ENCODE measurements at places on chromosomes 16 and 17.

GRCh38 chr17:18259621-18260331 is 686 bp upstream of the MIEF2 start:
- DNase-seq, result no peak

- DNase-seq, result no peak
These were observed 35.8 kb upstream of the LHX1 start for GRCh38 chr17:36901506-36901905.

DNA sequence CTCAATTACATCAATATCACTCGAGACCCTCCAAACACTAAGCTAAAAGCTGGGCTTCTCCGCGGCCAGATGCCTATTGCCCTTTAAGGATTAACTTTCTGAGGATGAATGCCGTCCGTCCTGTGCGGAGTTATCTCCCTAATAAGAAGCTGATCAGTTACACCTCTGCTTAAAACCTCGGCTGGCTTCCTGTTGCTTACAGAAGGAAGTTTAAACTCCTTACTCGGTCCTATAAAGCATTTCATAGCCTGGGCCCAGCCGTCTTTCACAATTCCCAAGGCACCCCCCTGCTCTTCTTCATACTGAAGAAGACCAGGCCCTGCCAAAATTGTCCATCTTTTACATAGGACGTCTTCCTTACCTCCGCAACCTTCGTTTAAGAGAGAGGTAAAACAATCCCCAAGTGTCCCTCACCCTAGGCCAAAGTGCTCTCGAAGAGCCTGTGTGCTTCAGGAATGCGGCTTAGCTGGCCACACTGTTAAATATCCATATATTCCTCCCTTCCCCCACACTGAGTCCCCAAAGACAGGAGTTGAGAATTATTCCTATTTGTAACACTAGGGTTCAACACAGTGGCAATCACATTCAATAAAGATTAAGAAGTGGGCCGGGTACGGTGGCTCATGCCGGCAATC is 112.6 kb upstream of the IRX5 start:
- no peak for DNase-seq

DNA sequence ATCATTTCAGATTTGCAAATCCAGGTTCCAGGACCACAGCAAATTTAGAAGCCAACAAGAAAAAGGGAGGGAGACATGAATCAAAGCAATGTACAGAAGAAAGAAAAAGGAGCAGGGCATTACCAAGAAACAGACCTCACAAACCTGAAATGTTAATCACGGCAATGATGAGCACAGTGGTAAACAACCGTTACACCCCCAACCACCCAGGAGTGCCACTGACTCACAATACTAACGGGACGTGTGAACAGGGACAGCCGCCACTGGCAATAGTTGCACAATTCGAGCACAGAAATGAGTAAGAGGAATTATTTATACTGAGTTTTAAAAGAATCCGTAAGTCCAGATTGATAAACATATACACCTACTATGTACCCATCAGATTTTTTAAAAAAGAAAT is 13.8 kb downstream of the USP22 start:
- DNase-seq, result no peak

DNA sequence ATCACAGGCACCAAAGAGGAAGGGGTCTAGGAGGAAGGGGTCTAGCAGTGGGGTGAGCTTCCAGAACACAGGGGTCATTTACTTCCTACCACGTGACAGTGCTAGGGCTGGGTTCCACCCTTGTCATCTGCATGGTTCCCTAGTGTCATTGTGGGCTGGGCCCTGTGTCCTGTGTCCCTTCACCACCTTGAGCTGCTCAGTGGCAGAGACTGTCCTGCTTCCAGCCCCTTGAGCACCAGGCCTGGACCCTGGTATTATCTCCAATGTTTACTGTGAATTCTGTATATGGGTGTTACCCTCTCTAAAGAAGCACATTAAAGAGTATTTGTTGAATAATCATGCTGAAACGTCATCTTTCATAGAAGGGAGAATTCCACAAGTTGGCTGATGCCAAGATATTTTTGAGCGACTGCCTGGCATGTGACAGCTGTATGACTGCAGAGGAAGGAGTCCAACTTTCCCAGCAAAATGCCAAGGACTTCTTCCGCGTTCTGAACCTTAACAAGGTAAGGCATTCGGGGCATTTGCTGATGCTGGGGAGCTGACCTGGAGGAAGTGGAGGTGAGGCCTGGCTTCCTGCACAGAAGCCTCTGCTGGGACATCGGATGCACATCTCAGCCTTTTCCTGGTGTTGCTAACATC is 5.5 kb downstream of the NARF start:
- no peak for DNase-seq

- no peak for DNase-seq
These were observed 43.5 kb downstream of the ZDHHC7 start for GRCh38 chr16:84967828-84968227.

- no peak for DNase-seq
These were observed 500.1 kb downstream of the MAF start for GRCh38 chr16:79100447-79100846.

DNA sequence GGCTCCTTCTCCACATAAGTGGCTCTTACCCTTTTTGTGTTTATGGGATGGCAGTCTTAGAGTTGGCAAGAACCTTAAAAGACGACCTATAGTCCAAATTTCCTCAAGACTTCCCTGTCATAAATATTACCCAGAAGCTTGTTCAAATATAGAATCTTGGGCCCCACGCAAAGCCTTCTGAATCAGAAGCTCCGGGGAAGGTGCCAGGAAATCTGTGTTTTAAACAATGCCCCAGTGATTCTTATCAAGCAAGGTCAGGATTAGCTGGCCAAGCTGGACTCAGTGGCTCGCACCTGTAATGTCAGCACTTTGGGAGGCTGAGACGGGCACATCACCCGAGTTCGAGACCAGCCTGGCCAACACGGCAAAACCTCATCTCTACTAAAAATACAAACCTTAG is 85.7 kb downstream of the TIMM22 start:
- DNase-seq, result no peak

- no peak for DNase-seq
These were observed 16.5 kb downstream of the CRISPLD2 start for GRCh38 chr16:84836234-84836647.

DNA sequence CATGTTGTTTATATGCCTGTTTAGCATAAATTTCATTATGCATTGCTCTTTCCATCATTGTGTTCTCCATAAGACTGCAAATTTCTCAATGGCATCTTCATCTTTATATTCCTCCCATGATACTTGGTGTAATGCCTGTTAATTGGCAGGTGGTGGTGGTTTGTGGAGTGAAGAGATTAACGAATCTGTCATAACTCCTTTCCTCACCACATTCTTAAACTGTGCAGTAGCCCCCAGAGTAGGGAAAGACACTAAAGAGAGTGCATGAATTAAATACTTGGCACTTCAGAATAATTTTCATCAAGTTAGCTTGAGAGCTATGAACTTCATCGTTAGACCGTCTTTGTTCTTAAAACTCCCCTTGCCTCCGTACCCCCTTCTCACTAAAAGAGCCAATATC is 329.7 kb downstream of the HS3ST3B1 start:
- no peak for DNase-seq

GRCh38 chr17:17568772-17569195 is 22.7 kb downstream of the PEMT start:
- peak; percentile 21 for DNase-seq

- DNase-seq, result peak; percentile 12
These were observed 7.4 kb downstream of the KDM6B start for GRCh38 chr17:7841396-7841914.

- no peak for DNase-seq
These were observed 29.1 kb upstream of the PHOSPHO1 start for GRCh38 chr17:49259663-49260010.

DNA sequence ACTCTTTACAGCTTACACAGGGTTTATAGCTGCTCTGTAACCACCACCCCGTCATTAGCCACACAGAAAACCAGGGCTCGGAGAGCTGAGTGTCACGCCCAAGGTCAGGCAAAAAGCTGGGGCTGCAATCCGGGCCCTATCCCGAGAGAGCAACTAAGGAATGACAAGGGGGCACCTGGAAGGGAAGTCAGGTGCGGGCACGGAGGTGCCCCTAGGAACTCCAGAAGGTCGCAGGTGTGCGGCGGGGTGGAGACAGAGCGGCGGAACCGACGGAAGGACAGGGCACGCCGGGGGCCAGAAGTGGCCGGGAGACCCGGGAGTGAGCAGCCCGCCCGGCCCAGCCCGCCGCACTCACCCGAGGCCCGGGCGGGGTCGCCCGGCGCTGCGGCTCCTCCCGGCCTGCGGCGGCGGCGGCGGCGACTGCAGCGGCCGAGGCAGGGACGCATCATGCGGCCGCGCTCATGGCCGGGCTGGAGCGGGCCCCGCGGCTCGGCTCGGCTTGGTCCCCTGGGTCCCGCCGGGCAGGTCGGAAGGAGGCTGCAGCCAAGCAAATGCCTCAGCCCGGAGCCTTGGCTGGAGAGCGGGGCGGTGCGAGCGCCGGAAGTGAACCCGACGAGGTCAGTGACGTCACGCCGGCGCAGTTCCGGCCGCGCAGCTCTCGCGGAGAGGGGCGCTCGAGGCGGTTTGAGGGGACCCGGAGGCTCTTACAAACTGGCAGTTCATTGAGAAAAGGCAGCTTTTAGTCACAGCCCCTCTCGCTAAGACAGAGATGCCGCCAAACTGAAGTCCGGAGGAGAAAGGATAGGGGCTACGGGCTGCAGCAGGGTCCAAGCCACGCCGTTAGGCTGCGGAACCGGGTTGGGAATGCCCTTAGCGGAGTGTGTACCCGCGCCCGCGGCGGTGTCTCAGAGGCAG is at the start of gene ZDHHC7:
ZDHHC7 (minus strand) TSS at position 605 of the 915 bp plus-strand sequence. CDS start 20,917 bp downstream, outside the sequence.
- DNase-seq, result peak; percentile 74

GRCh38 chr16:7644811-7645210 is 312.2 kb downstream of the RBFOX1 start:
- DNase-seq, result no peak

- DNase-seq, result no peak
These were observed 3.5 kb downstream of the FAM171A2 start for GRCh38 chr17:44360144-44360533.

GRCh38 chr16:60392380-60392779 is 1643.9 kb downstream of the CDH8 start:
- no peak for DNase-seq

DNA sequence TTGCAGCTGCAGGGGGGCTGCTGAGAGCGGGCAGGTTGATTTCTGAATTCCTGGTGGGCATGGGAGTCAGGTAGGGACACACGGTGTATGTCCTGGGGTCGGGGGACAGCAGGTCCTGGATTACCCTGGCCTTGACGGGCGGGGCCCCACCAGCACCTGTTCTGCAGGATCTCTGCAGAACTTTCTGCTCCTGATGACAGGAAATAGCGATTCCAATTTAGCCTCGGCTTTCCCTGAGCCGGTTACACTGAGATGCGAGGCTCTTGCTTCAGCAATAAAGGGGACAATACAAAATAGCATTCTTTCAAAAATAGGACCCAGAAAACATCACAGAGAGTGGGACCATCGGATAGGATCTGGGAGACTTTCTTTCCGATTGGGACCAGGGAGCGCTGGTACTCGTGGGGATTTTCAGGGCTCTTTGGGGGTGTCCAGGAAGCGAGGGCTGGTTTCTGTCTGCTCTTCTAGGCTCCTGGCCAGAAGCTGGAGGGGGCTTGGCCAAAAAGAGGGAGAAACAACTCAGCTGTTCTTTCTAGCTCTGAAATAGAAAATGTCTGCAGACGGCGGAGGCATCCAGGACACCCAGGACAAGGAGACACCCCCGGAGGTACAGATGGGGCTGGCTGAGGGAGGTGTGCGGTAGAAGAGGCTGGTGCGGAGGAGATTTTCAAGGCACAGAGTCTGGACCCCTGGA is 642 bp downstream of the ZNF205 start:
- DNase-seq, result no peak

- DNase-seq, result no peak
These were observed 16.1 kb downstream of the CEP131 start for GRCh38 chr17:81206657-81207056.

DNA sequence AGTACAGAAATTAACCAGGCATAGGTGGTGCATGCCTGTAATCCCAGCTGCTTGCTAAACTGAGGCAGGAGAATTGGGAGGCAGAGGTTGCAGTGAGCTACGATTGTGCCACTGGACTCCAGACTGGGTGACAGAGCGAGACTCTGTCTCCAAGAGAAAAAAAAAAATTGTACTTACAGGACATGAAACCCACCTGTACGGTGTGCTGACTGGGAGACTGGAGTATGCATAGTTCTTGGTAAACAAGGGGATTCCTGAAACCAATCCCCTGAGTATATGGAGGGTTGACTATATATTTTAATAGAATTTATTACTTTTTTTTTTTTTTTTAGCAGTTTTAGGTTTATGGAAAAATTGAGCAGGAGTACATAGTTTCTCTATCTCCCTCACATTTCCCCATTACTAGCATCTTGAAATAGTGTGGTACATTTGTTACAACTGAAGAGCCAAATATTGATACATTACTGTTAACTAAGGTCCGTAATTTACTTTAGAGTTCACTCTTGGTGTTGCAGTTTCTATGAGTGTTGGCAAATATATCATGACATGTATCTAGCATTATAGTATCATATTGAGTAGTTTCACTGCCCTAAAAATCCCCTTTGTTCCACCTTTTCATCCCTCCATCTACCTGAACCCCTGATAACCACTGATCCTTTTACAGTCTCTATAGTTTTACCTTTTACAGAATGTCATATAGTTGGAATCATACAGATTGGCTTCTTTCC is 19.3 kb downstream of the TENT4B start:
- DNase-seq, result no peak

GRCh38 chr17:68401288-68401687 is 56.0 kb downstream of the WIPI1 start:
- no peak for DNase-seq

DNA sequence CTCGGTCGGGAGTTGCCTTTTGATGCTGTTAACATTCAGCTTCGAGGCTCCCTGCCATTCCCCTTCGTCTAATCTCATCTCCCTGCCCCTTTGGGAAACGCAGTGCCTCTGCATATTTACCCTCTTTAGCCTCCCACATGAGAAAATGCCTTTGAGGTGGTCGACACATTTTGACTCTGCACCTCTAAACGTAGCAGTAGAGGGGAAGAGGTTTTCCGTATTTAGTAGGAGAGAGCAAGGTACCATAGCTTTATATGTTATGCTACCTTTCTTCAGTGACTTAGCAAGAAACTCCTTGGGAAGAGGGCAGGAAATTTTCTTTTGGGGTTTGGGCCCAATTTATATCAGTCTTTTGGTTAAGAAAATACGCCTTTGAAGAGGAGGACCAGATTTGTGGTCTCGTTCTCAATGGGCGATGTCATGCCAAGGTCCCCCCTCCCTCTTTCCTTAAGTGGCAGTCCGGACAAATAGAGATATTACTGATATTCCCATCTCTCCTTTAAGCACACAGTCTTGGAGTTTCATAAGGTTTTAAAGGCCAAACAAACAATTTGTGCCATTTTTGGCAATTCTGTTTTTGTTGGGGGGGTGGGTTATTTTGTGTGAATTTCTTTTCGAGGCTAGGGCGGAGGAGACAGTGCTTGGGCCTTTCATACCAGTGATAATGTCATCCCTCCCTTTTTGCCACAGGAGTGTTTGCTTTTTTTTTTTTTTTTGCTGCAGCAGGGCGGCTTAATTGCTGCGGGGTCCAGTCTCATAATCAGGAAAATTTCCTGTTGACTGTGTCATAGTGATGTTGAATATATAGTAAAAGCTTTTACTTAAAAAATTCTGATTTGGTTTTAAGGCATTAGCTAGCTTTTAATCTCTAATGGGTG is 1.5 kb downstream of the PAFAH1B1 start:
- DNase-seq, result no peak

- no peak for DNase-seq
These were observed 365.4 kb upstream of the C16orf82 start for GRCh38 chr16:26701243-26701886.

- DNase-seq, result no peak
These were observed 23.1 kb upstream of the CDC6 start for GRCh38 chr17:40264458-40265185.

GRCh38 chr17:73546114-73546513 is 98.1 kb downstream of the SDK2 start:
- no peak for DNase-seq

- DNase-seq, result no peak
These were observed 2.8 kb upstream of the FUS start for GRCh38 chr16:31177136-31177535.

GRCh38 chr16:85465328-85466303 is 147.5 kb upstream of the GSE1 start:
- DNase-seq, result no peak
